ENCODE measurements at places on chromosomes 3 and 15.

- no peak for DNase-seq
Observed at GRCh38 chr3:88312256-88312655, 162.5 kb downstream of the C3orf38 start.

DNA sequence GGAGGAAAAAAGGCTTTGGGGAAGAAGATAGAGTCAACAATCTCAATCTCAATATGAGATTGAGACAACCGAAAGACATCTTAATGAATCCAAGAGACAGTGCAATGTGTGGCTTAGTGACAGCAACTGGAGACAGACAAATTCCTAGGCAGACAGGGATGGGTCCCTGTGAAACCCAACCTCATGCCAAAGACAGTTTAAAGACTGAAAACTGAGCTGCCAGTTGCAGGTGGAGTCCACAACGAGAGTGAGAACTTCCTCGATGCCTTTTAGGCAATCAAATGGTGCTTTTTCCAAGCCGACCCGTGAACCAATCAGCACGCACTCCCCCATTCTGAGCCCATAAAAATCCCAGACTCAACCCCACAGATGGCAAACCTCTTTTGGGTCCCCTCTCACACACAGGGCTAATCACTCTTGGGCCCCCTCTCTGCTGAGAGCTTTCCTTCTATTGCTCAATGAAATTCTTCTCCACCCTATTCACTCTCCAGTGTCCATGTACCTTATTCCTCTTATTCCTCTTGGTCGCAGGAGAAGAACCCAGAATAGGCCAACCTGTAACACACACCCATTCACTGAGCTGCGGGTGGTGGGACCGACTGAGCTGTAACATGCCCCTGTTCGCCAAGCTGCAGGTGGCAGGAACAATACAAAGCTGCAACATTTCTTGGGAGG, 34.8 kb downstream of the ZMAT3 start:
- DNase-seq = peak; percentile 2

DNA sequence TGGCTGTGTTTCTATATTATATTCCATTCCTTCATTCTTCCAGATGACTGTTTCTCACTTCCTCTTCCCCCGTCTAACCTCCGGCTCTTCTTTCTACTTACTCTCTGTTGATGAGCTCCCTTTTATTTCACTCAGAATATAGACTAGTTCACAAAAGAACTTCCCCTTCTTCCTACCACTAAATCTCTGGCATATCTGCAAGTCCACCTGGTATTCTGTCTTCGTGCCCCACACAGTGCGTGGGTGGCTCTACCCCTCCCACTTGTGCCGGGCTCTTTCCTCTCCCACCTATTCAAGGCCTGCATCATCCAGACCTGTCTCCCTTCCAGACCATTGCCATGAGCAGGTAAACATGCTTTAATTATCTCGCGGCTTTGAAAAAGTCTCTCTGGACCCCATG, 73.0 kb downstream of the SCN10A start:
- DNase-seq = no peak

DNA sequence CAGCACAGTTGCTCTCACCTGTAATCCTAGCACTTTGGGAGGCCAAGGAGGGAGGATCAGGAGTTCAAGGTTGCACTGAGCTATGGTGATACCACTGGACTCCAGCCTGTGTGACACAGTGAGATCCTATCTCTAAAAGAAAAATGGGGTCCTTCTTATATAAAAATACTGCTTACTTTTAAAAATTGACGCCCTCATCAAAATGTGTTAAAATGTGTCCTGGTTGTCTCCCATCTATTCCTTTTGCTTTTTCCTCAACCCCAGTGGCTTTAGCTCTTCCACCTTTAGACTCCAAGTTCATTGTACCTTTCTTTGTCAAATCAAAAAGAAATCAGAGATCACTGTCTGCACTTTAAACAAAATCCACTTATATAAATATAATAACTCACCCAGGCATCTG, 60.3 kb upstream of the GPD1L start:
- DNase-seq = no peak

- DNase-seq = no peak
Observed at GRCh38 chr15:41020311-41020710, 67.0 kb downstream of the CHAC1 start.

GRCh38 chr3:4908433-4909156, 70.6 kb upstream of the BHLHE40 start:
- DNase-seq = no peak

- no peak for DNase-seq
Observed at GRCh38 chr3:31210068-31210645, 315.7 kb upstream of the GADL1 start.

DNA sequence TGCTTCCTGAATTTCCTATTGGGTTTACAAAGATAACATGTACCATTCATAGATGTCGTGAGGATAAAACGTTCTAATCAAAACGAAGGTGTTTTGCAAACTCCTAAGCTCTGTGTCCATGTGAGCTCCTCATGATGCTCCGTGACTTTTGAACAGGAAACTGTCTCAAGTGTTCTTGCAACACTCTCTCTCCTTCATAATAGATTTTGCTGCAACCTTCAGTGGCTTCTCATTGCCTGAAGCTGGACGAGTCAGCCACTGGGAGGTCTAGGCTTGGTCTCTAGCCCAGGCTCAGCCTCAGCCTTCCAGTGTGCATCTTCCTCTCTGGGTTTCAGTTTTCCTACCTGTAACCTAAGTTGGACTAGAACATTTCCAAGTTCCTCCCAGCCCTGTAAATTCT, 18.7 kb upstream of the BCL2A1 start:
- DNase-seq = peak; percentile 59

DNA sequence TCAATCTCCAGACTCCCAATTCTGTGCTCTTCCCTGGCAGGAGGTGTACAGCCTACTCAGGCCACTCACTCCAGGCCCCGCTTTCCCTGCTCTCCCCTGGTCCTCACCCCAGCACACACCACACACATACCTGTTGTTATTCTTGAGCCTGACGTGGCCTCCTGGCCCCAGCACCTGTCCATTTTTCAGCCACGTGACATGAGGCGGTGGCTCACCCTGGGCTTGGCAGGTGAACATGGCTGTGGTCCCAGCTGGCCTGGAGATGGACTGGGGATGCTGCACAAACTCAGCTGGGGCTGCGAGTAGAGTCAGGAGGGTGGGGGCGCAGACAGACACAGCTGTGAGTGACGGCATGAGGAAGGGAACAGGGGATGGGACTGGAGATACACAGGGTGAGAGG, 27.3 kb downstream of the RNU5B-1 start:
- no peak for DNase-seq

DNA sequence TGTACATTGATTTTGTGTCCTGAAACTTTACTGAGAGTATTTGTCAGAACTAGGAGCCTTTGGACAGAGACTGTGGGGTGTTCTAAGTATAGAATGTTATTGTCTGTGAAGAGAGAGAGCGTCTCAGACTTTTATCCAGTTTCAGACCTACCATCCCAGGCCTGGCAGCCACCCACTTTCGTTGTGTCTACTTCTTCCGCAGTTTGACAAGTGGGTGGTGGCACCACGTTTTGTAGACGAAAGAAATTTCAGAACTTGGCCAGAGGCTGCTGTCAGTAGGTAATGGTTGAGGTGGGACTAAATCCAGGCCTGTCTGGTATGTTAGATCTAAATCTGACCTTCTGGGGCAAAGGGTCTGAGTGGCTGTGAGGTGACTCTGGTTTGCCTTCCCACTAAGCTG, 13.4 kb upstream of the TRAK1 start:
- DNase-seq = no peak

- no peak for DNase-seq
Observed at GRCh38 chr3:59517388-59517787, 467.6 kb upstream of the CFAP20DC start.

DNA sequence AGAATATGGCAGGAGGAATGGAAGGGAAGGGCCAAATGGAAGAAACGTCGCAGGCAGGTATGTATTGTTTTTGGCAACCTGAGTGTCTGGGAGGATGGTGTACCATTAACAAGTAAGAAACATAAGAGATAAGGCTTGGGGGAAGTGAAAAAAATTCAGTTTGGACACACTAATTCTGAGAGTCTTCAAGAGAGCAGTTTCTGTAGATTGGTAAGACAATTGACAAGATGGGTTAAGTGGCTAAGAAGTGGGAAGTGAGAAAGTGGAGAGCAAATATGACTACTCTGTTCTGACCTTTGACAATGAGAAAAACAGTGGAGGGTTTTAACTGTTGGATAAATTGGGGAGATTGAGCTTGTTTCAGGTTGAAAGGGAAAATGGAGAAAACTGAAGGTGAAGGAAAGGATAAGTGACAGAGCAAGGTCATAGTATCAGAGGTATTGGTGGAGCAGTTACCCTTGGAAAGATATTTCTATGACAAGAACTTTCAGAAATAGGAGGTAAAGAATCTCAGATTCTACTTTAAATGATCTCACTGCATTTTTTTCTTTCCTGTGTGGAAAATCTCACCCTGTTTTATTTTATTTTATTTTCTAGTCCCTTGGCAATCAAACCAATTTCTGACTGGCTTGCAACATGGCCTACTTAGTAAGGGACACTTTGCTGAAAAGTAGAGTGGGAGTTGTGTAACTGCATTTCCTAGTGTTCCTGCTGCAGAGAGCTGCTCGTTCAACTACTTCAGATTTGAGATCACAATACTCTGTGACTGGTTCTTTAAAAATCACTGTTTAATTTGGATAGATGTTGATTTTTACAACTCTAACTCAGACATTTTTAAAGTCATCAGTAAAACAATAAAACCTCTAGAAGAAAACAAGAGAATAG, 23.1 kb upstream of the GABPB1 start:
- no peak for DNase-seq

GRCh38 chr3:140351466-140351865, 326.4 kb upstream of the TRIM42 start:
- DNase-seq = no peak

DNA sequence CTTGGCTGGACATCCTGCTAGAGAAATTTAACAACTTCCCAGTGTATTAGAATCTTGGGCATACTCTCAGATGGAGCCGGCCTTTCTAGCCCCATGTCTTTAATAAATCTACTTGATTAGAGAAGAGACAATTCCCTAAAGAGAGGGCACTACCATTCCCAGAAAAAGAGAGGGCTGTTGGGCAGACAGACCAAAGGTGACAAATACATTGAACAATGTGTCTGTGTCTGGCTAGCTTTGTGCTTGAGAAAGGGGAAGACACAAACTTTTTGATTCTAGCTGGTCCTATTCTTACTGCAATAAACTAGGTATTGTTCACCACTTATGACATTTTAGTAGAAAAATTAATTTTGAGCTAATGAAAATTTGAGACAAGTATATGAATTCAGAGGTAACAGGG, 57.7 kb downstream of the DUT start:
- DNase-seq = peak; percentile 70

GRCh38 chr3:71067977-71068654, 515.4 kb downstream of the FOXP1 start:
- DNase-seq = no peak

- DNase-seq = no peak
Observed at GRCh38 chr3:8001307-8001706, 500.3 kb upstream of the LMCD1 start.
